ENCODE measurements at places on chromosomes 7 and 10.

- DNase-seq = no peak
These were observed 228.2 kb upstream of the SEMA3A start for GRCh38 chr7:84422790-84423189.

GRCh38 chr7:11175887-11176286 lies 202.2 kb downstream of the PHF14 start:
- DNase-seq = no peak

- no peak for DNase-seq
These were observed 13.1 kb downstream of the CSGALNACT2 start for GRCh38 chr10:43151371-43151770.

- DNase-seq = no peak
These were observed 134.3 kb downstream of the CUX1 start for GRCh38 chr7:101951757-101952156.

DNA sequence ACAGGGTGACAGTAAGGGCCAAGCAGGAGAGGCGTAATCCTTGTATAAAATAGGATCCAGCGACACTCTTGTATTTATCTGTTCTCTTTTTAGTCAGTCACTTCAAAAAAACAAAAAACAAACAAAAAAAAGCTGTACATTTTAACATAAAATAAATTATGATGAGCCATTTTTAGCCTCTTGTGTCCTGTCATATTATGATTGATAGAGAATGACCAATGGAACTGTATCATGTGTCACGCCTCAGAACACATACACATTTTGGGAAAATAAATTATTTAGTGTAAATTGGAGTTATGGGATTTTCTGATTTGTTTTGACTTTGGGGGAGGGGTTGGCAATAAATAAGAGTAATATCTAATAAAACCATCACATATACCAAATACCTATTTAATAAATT lies 79.3 kb upstream of the SAMD8 start:
- DNase-seq = no peak

DNA sequence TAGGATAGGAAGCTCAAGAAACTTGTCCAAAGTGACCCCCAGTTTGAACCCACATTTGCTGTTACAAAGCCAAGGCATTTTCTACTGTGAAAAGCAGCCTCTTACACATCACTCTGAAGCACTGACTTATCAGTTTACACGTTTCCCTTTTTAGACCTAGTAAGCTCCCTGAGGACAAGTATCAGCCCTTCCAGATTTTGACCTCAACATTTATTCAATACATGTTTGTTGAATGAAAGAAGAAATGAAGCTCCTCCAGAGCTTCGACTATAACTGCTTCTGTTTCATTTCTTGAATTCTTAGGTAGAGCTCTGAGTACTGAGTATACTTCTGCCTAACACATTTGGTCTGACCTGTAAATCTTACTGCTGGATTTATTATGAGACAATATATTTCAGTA lies 2.7 kb downstream of the WASL start:
- DNase-seq = no peak

DNA sequence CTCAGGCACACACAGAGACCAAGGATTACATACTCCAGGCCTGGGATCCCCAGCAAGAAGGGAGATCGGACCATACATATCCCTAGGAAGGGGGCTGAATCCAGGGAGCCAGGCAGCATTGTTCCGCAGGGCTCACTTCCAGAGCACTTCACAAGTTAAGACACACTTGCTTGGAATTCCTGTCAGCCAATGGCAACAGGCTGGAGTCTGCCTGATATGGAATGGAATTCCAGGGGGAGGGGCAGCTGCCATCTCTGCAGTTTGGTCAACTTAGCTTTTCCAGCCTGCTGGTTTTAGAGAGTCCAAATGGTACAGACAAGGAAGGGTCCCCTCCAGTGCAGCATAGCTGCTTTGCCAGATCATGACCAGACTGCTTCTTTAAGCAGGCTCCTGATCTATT lies 290.0 kb upstream of the GLI3 start:
- DNase-seq = no peak

GRCh38 chr7:133528796-133529195 lies 275.9 kb downstream of the EXOC4 start:
- no peak for DNase-seq

DNA sequence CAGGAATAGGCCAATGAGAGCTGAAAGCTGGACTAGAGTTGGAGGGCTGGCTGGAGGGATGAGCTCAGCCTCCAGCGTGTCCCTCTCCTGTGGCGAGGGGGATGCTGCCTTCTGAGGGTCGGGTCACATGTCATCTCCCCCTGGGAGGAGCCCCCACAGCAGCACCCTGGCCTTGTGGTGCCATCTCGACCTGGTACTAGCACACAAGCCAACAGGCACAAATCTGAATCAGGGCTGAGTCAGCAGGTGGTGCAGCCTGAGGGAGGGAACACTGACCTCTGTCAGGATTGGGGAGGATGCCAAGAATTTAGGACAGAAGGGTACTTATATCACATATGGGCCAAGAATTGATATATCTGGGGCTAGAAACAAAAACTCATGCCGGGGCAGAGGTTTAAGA lies 280.4 kb downstream of the CELF2 start:
- DNase-seq = no peak

- no peak for DNase-seq
These were observed 73.4 kb upstream of the INSIG1 start for GRCh38 chr7:155224116-155224811.

GRCh38 chr10:16519908-16520861 lies 1.5 kb downstream of the C1QL3 start:
- no peak for DNase-seq

DNA sequence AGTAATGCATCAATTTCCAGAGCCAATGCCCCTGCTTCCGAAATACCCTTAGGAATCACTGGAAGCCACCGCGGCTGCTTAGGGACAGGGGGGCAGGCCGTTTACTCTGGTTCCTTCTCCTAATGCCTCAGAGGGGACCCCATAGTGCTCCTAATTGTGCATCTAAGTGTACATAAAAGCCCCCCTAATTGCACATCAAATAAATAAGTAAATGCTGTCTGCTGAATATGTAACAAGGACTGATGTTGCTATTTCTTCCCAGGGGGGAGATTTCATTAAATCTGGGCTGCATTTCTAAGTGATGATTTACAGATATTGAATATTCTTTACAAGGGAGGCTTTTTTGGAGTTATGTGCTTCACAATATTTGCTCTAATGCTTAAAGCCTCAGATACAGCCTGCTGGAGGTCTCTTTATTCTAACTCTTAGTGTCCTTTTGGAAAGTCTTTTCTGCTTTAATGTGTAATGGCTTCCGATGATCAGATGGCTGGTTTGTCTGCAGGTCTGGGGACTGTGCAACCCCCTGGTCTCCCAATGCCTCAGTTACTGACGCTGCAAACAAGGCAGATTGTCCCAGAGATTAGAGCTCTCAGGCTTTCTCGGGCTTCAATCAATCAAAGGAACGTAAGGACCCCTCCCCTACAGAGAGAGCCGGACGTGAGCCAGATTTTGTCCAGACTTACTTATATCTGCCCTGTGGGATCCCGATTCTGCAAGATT lies 143.0 kb downstream of the PRPF18 start:
- DNase-seq = no peak

DNA sequence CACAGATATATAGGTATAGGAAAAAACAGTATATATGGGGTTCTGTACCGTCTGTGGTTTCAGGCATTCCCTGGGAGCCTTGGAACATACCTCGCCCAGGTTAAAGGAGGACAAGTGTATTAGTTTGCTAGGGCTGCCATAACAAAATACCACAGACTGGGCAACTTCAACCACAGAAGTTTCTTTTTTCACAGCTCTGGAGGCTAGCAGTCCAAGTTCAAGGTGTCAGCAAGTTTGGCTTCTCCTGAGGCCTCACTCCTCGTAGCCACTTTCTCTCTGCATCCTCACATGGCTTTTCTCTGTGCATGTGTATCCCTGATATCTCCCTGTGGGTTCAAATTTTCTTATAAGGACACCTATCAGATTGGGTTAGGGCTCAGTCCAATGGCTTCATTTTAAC lies 189.1 kb downstream of the DNAH11 start:
- no peak for DNase-seq

- no peak for DNase-seq
These were observed 289.0 kb downstream of the TNS3 start for GRCh38 chr7:47292832-47293309.

DNA sequence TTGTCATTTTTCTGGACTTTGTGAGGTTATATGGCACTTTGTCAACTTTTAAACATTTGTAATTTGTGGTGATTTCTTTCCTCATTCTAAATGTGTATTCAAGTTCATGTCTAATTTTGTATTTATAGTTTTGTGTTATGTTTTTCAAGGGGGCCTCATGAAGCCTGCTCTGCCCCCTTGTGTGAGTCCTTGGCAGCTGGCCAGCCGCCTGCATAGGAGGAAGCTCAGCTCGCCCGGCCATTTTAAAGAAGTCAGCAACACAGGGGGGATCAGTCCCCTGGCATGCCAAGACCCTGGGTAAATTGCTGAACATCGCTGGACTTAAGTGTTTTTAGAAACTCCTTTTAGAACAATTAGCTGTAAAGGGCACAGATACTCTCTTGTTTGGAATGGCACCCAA lies 123.0 kb downstream of the ANLN start:
- no peak for DNase-seq

GRCh38 chr10:43210556-43210955 lies 56.3 kb downstream of the RASGEF1A start:
- no peak for DNase-seq
